ENCODE measurements at places on chromosomes 3 and 15. TPM values are rescaled to one million over a fixed set of nuclear protein-coding genes. Genes with fewer than 3 reads are reported as not detected.

DNA sequence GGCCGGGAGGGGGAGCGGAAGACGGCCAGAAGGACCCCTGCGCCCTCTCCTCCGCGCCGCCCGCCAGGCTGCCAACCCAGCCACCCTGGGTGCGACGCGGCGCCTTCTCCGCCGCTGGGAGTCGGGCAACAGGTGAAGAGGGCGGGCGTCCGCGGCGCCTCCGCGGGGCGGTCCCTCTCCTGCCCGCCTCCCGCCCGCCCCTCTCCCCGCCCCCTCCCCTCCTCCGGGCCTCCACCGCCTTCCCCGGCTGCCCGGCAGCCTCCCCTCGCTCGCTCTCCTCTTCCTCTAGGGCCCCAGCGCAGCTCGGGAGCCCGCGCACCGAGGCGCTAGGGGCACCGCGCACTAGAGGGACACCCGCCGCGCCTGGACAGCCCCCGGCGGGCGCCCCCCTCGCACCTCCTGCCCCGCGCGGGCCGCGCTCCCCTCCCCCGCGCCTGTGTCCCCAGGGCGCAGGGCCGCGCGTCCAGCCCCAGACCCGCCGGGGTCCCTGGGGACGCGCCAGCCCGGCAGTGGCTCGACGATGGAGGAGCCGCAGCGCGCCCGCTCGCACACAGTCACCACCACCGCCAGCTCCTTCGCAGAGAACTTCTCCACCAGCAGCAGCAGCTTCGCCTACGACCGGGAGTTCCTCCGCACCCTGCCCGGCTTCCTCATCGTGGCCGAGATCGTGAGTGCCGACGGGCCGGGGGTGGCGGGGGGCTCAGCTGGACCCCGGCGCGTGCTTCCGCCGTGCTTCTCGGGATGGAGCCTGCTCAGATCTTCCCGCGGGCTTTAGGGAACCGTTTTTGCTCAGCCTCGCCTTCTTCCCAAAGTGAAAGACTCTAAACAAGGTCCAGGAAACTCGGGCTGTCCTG is at the start of gene CMTM8:
Gene CMTM8, plus strand, starts transcription at position 228 of the 854 bp plus-strand sequence. Its CDS starts 293 bp downstream, at position 521.
- H3K27me3 ChIP-seq: peaks cover 2% of the 10 kb centered on the region
- DNase-seq: peak; percentile 42
- H3K4me1 ChIP-seq: peaks cover 28% of the 10 kb centered on the region
- peaks cover 2% of the 10 kb centered on the region for H3K36me3 ChIP-seq

DNA sequence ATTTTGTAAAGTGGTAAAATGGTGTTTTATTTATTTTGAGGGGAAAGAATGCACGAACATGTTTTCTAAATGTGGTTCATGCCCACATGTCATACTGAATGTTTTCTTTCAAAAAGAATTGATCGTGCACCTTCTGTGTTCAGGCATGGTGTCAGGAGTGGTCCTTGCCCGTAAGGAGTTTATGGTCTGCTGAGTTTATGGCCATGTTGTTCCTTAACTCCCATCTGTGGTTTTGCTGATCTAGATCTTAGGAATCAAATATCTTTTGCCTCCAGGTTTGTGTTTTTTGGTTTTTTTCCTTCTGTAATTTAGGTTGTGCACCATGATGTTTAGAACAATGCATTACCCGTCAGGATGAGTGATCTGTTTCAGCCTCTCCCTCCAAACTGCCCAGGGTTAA is 304.4 kb upstream of the NR2E3 start:
- no peaks in the 10 kb centered on the region for H3K27me3 ChIP-seq
- H3K27ac ChIP-seq: no peak overlapping the region
- no peak for DNase-seq
- H3K4me1 ChIP-seq: no peaks in the 10 kb centered on the region
- H3K36me3 ChIP-seq: no peaks in the 10 kb centered on the region

TMEM207 gene
- not detected for total RNA-seq

DNA sequence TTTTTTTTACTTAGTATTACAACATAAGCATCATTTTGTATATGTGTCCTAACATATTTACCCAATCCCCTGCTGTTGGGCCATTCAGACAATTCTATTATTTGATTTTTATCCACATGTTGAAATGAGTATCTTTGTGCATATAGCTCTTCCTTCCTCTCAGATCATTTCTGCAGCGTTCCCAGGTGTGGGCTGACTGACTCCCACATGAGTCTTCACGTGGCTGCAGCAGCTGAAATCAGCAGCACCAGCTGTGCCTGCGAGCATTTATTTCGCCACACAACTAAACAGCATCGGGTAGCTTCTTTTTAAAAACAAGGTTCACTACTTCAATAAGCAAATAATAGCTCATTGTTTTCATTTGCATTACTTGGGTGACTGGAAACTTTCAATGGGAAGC is 44.5 kb upstream of the PDE8A start:
- H3K4me3 ChIP-seq: no peak overlapping the region
- no peaks in the 10 kb centered on the region for H3K36me3 ChIP-seq
- DNase-seq: no peak
- no peak overlapping the region for H3K27ac ChIP-seq

GRCh38 chr15:91824256-91824655 is 29.3 kb upstream of the SLCO3A1 start:
- no peaks in the 10 kb centered on the region for H3K4me1 ChIP-seq
- no peak for DNase-seq
- H3K4me3 ChIP-seq: no peak overlapping the region
- no peaks in the 10 kb centered on the region for H3K36me3 ChIP-seq
- H3K27ac ChIP-seq: no peak overlapping the region

GRCh38 chr15:67884514-67885174 is 44.8 kb upstream of the RNU6-1 start:
- H3K4me3 ChIP-seq: peak overlapping the region; percentile 64
- peaks cover 10% of the 10 kb centered on the region for H3K4me1 ChIP-seq
- H3K27me3 ChIP-seq: peaks cover 15% of the 10 kb centered on the region

FBXW12 gene
- not detected for total RNA-seq

B2M gene
- total RNA-seq: 6,662 TPM

GRCh38 chr3:134407239-134407625 is 33.0 kb upstream of the AMOTL2 start:
- H3K27me3 ChIP-seq: peaks cover 23% of the 10 kb centered on the region
- H3K4me1 ChIP-seq: no peaks in the 10 kb centered on the region
- no peak overlapping the region for H3K27ac ChIP-seq
- no peak overlapping the region for H3K4me3 ChIP-seq
- no peaks in the 10 kb centered on the region for H3K36me3 ChIP-seq

- peaks cover 44% of the 10 kb centered on the region for H3K27me3 ChIP-seq
- H3K36me3 ChIP-seq: no peaks in the 10 kb centered on the region
- H3K4me3 ChIP-seq: no peak overlapping the region
- peaks cover 7% of the 10 kb centered on the region for H3K4me1 ChIP-seq
- no peak for DNase-seq
- no peak overlapping the region for H3K27ac ChIP-seq
Observed at GRCh38 chr3:12886106-12886679, 44.8 kb upstream of the RPL32 start.

GRCh38 chr3:124877674-124878073 is 9.5 kb downstream of the ITGB5 start:
- no peak for DNase-seq
- no peaks in the 10 kb centered on the region for H3K27me3 ChIP-seq
- H3K4me3 ChIP-seq: no peak overlapping the region
- no peaks in the 10 kb centered on the region for H3K36me3 ChIP-seq
- H3K4me1 ChIP-seq: no peaks in the 10 kb centered on the region

DNA sequence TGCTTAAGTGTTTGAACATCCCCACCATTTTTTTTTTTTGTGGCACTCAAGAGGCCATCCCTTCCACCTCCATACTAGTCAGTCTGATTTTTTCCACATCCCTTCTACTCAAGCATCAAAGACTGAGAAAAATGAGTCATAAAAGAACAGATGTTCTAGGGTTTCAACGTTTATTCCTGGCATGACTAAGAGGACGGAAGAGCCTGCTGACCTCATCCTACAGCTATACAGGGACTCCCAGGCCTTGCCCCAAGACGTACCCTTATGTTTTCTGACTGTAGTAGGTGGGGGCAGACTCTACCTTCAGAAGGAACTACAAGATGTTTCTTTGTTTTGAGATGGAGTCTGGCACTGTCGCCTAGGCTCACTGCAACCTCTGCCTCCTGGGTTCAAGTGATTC is 3.3 kb upstream of the ITPKA start:
- H3K27me3 ChIP-seq: peaks cover 44% of the 10 kb centered on the region
- no peak for DNase-seq
- no peak overlapping the region for H3K4me3 ChIP-seq
- peaks cover 3% of the 10 kb centered on the region for H3K4me1 ChIP-seq

GRCh38 chr3:182912474-182912873 is 67.9 kb downstream of the DCUN1D1 start:
- H3K27ac ChIP-seq: no peak overlapping the region
- peaks cover 6% of the 10 kb centered on the region for H3K36me3 ChIP-seq
- no peaks in the 10 kb centered on the region for H3K27me3 ChIP-seq
- no peak overlapping the region for H3K4me3 ChIP-seq

DNA sequence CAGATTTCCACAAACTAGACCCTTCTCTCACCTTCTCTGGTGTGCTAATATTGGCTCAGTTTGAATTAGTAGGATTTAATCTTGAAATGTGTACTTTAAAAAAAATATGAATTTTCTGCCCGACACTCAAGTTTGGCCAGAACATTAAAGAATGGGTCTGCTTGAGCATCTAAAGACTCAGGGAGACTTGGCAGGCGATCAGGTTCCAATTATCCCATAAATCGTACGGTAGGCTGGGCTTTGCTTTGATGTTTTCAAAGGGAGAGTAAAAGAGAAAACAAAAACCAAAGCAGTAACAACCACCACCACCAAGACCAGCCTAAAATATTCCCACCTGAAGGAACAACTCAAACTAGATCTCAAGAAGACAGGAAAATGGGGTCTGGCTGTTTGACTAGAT is 230.8 kb downstream of the EBLN2 start:
- no peaks in the 10 kb centered on the region for H3K27me3 ChIP-seq
- H3K27ac ChIP-seq: no peak overlapping the region
- H3K4me3 ChIP-seq: no peak overlapping the region
- no peak for DNase-seq
- H3K4me1 ChIP-seq: no peaks in the 10 kb centered on the region

- peak; percentile 10 for DNase-seq
- H3K27ac ChIP-seq: peak overlapping the region; percentile 95
- H3K4me3 ChIP-seq: peak overlapping the region; percentile 35
- no peaks in the 10 kb centered on the region for H3K27me3 ChIP-seq
- H3K4me1 ChIP-seq: peaks cover 43% of the 10 kb centered on the region
- no peaks in the 10 kb centered on the region for H3K36me3 ChIP-seq
Observed at GRCh38 chr3:16841904-16842271, 42.9 kb upstream of the PLCL2 start.

DNA sequence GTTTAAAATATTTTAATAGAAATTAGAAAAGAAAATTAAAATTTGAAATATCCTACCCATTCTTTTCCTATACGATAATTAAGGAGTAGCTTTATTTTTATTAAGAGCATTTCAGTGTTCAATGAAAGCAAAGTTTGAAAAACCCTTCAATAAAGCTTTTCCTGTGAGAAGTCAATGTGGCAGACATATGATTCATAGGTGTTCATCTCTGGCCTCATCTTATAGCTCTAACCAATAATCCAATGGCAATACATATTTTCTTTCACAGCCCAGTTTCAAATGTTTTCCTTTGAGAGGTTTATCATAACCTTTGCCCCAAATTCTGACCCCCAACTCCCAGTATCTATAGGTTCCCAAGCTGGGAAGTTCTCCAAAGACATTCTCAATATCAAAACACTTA is 8.3 kb downstream of the KPNA1 start:
- peaks cover 4% of the 10 kb centered on the region for H3K4me1 ChIP-seq
- no peaks in the 10 kb centered on the region for H3K36me3 ChIP-seq
- H3K4me3 ChIP-seq: no peak overlapping the region
- no peaks in the 10 kb centered on the region for H3K27me3 ChIP-seq
- DNase-seq: no peak
- H3K27ac ChIP-seq: no peak overlapping the region

DNA sequence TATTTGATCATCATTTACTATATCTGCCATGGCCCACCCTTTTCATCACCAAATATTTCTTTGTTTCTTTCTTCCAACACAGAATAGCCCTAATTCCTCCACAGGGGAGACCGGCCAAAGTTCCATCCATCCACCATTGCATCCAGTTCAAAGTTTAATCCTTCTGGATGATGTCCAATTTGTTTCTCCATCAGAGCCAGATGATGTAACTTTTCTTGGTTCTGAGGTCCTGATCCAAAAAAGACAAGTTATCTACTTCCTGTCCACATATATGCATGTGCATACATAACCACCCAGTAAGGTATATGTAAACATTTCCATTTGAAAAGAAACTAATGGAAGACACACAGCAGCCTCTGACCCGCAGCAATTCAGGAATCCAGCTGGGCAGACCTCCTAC is 237.3 kb downstream of the SHOX2 start:
- H3K27me3 ChIP-seq: no peaks in the 10 kb centered on the region
- no peaks in the 10 kb centered on the region for H3K36me3 ChIP-seq
- no peak overlapping the region for H3K4me3 ChIP-seq
- no peak overlapping the region for H3K27ac ChIP-seq
- no peaks in the 10 kb centered on the region for H3K4me1 ChIP-seq

FYTTD1 gene
- total RNA-seq: 57.3 TPM

All from T-cell (primary cell).